ENCODE measurements at places on chromosomes 5 and 9.

DNA sequence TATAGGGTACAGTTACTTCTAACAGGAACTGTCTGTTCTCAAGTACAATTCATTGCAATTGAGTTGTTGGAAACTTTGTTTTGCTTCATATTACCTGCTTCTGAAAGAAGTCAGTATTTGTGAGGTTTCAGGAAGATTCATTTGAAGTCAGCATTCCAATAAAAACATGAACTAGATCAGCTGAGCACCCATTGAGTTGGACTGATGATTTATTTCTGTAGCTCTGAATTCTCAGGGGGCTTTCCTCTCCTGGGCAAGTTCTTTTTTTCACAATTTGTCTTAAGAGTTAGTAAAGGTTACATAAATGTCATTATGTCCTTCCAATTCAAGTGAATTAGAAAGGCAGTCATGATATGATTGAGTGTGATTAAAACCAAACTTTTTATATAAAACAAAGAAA is 16.2 kb upstream of the KIF2A start:
- H3K4me1 ChIP-seq = peaks cover 57% of the 10 kb centered on the region
- no peak for DNase-seq
- no peak overlapping the region for H3K4me3 ChIP-seq
- no peaks in the 10 kb centered on the region for H3K36me3 ChIP-seq

DNA sequence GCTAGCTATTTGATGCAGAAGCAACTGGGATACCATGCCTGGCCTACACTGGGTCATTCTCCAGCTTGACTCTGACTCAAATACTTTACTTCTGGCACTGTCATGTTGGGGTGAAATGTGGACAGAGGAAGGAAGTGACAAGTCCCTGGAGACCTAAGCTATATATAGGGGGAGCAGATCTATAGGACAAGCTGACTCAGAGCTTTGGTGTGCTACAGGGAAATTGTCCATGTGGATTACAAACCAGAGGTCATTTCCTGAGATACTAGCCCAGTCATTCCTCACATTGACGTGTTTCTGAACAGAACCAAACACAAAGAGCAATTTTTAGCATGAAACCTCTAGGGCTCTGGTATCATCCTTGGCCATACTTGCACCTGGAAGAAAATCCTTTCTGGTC is 531.6 kb upstream of the CLINT1 start:
- no peaks in the 10 kb centered on the region for H3K27me3 ChIP-seq
- H3K4me1 ChIP-seq = no peaks in the 10 kb centered on the region
- no peaks in the 10 kb centered on the region for H3K36me3 ChIP-seq
- H3K4me3 ChIP-seq = no peak overlapping the region
- no peak for DNase-seq

GRCh38 chr9:4214486-4214885 is 85.4 kb downstream of the GLIS3 start:
- no peak overlapping the region for H3K4me3 ChIP-seq
- H3K4me1 ChIP-seq = no peaks in the 10 kb centered on the region
- DNase-seq = no peak
- peaks cover 4% of the 10 kb centered on the region for H3K36me3 ChIP-seq
- H3K27me3 ChIP-seq = peaks cover 17% of the 10 kb centered on the region

DNA sequence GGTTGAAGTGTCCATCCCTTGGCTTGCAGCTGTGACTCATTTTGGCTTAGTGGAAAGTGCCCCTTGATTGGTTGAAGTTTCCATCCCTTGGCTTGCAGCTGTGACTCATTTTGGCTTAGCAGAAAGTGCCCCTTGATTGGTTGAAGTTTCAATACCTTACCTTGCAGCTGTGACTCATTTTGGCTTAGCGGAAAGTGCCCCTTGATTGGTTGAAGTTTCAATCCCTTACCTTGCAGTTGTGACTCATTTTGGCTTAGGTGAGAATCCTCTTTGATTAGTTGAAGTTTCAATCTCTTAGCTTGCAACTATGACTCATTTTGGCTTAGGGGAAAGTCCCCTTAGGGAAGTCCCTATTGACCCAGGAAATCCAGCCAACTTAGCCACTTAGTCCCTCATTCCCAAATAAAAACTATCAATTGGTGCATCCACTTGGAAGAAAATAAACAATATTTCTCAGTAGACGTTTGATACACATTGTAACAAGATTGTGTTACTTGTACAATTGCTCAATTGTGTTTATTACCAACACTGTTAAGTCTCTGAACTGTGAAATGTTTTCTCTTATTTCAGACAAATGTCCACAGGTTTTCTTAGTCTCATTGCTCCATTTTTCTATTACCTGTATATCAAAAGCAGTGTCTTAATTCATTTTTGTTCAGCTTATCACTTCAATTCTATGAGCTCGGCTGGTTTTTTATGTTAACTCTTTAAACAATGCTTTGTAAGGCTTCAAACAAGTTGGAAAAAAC is 2308.8 kb upstream of the ACO1 start:
- H3K27ac ChIP-seq = no peak overlapping the region
- DNase-seq = no peak
- H3K36me3 ChIP-seq = peaks cover 3% of the 10 kb centered on the region
- no peak overlapping the region for H3K4me3 ChIP-seq

GRCh38 chr5:36373527-36374086 is 71.9 kb upstream of the RANBP3L start:
- no peaks in the 10 kb centered on the region for H3K4me1 ChIP-seq
- H3K27ac ChIP-seq = no peak overlapping the region
- DNase-seq = no peak
- no peak overlapping the region for H3K4me3 ChIP-seq
- peaks cover 11% of the 10 kb centered on the region for H3K27me3 ChIP-seq
- H3K36me3 ChIP-seq = no peaks in the 10 kb centered on the region

DNA sequence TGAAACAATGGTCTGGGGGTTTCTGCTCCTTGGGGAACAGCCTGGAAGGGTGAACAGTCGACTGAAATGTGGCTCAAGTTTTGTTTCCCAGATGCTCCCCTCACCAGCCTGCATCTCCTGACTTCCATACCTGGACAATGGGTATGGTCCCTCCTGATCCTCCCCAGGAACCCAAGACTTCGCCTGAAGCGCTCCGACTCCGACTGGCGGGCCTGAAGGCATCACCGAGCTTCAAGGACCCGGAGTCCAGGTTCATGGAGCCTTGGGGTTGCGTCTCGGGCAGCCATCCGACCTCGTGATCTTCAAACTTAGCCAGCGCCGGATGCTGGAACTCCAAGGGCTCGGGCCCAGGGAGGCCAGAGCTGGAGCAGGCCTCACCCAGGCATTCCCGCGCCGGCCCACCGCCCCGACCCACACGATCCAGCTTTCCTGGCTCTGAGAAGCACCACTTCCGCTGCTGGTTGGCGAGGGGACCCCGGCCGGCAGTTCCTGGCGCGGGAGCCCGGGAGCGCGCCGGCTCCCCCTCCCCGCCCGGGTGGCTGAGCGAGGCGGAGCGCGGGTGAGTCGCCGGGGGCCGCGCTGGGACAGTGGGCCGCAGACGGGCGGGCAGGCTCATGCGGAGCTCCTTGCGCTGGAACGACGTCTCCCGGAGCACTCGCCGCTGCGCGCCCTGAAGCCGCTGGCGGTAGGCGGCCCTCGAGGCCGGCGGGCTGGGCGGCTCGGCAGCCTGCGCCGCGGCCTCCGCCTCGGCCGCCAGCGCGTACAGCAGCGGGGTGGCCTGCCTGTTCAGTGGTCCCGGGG is 5.2 kb downstream of the SHROOM1 start:
- H3K27me3 ChIP-seq = peaks cover 77% of the 10 kb centered on the region
- peaks cover 3% of the 10 kb centered on the region for H3K36me3 ChIP-seq
- H3K27ac ChIP-seq = no peak overlapping the region
- H3K4me3 ChIP-seq = no peak overlapping the region
- peaks cover 10% of the 10 kb centered on the region for H3K4me1 ChIP-seq

DNA sequence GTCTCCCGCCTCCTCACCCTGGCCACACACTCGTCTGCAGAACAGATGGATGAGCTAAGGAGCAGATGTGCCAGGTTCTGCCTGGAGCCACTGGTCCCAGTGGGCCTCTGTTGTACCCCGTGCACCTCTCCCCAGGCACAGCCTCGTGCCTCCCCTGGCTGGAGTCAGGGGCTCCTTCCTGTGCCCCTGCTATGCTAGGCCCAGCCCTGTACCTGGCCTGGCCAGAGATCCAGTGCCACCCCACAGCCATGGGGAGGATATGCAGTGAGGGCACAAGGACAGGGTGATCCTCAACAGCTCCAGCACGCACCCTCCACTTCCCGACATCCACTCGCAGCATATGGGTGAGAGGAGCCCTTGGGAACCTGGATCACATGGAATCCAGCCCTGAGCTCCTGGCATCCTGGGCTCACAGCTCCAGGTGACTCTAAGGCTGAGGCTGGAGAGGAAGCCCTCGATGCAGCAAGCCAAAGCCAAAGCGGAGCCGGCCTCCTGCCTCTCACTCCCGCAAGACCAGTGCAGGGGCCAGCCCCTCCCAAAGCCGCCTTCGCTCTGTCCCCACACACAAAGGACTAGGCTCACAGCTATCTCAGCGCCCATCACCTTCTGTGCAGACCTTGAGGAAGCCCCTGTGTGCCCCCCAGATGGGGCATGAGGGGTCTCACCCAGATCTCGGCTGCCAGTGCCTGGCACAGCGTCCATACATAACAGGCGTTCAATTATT is 23.7 kb upstream of the ADAMTS2 start:
- no peaks in the 10 kb centered on the region for H3K4me1 ChIP-seq
- no peak overlapping the region for H3K4me3 ChIP-seq
- no peaks in the 10 kb centered on the region for H3K36me3 ChIP-seq
- no peak overlapping the region for H3K27ac ChIP-seq
- H3K27me3 ChIP-seq = peaks cover 49% of the 10 kb centered on the region

DNA sequence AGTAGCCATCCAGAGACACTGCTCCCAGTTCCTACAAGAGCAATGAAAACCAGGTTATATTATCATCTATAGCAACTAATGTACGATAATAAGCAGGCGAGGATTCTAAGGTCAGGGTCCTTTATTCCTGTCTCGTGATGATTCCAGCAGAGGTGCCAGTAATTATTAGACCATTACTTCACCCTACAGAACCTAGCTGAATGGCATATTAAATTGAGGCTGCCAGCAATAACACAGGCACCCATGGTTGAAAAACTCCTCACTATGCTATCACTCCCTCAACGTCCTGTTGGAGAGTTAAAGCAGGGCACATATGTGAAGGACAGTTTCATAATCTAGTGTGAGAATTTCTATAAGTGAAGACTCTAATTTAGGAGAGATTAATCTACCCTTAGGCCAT is 29.7 kb downstream of the DCAF12 start:
- no peaks in the 10 kb centered on the region for H3K4me1 ChIP-seq
- DNase-seq = no peak
- no peaks in the 10 kb centered on the region for H3K27me3 ChIP-seq
- H3K27ac ChIP-seq = peak overlapping the region; percentile 49
- peaks cover 86% of the 10 kb centered on the region for H3K36me3 ChIP-seq
- H3K4me3 ChIP-seq = no peak overlapping the region

DNA sequence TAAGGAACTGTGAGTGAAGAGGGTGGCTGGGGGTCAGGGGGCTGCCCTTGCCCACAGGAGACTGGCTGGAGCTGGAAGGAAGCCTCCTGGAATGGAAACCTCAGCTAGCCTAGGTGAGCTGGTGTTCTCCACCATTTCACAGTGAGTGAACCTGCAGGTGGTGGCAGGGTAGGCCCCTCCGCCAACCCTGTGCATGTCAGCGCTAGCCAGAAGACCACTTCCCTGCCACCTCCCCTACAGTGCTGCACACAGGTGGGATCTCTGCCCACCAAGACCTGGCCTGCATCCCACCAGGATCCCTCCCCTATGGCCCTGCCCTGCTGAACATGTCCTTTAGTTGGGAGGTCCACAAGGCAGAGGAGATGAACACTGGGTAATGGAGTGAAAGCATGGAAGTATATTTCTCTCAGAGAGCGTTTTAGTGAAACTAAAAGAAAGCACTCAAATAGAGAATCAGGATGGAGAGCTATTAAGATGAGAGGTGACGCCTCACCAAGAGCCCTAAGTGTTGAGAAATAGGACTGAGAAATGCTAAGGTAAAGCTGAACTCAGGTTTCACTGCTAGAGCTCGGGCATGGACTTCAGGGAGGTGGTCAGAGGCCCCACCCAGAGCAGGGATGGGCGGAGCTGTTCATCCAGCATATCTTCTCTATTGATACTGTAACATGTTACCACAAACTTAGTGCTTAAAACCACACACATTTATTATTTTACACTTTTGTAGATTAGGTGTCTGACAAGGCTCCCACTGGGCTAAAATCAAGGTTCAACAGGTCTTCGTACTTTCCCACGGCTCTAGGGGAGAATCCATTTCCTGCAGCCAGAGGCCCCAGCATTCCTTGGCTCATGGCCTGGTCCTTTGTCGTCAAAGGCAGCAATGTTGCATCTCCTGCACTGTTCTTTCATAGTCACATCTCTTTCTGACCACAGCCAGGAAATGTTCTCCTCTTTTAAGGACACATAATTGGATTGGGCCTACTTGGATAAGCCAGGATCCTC is 83.2 kb downstream of the DIRAS2 start:
- H3K36me3 ChIP-seq = no peaks in the 10 kb centered on the region
- no peak overlapping the region for H3K4me3 ChIP-seq
- peaks cover 6% of the 10 kb centered on the region for H3K27me3 ChIP-seq
- H3K27ac ChIP-seq = no peak overlapping the region
- no peaks in the 10 kb centered on the region for H3K4me1 ChIP-seq
- DNase-seq = no peak

- H3K4me1 ChIP-seq = peaks cover 7% of the 10 kb centered on the region
- DNase-seq = no peak
- no peak overlapping the region for H3K4me3 ChIP-seq
- no peaks in the 10 kb centered on the region for H3K27me3 ChIP-seq
Observed at GRCh38 chr5:113047234-113047633, 70.6 kb downstream of the DCP2 start.

- H3K36me3 ChIP-seq = peaks cover 10% of the 10 kb centered on the region
- H3K4me3 ChIP-seq = no peak overlapping the region
- H3K27ac ChIP-seq = no peak overlapping the region
- no peaks in the 10 kb centered on the region for H3K27me3 ChIP-seq
Observed at GRCh38 chr5:88279584-88279983, 10.9 kb upstream of the TMEM161B start.

GRCh38 chr5:112253478-112254250 is 165.4 kb downstream of the EPB41L4A start:
- H3K27me3 ChIP-seq = peaks cover 10% of the 10 kb centered on the region
- H3K36me3 ChIP-seq = no peaks in the 10 kb centered on the region
- no peak for DNase-seq
- no peaks in the 10 kb centered on the region for H3K4me1 ChIP-seq

DNA sequence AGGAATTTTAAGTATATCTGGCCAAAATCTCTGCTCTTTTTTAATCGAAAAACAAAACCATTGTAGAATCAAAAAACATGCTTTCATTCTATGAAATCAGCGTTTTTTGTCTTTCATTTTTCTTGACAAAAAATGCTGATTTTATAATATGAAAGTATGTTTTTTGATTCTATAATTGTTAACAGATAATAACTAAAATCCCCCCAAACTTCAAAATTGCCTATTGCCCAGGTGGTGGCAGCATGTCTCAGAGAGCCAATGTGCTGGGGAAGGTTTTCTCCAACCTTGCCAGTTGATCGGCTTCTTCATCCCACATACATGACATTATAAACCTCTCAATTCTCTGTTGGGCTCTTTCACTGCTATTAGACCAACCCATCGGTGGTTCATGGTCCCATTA is 5.1 kb upstream of the SMIM15 start:
- H3K36me3 ChIP-seq = peaks cover 5% of the 10 kb centered on the region
- H3K4me3 ChIP-seq = no peak overlapping the region
- H3K4me1 ChIP-seq = no peaks in the 10 kb centered on the region
- H3K27ac ChIP-seq = peak overlapping the region; percentile 18
- no peak for DNase-seq
- no peaks in the 10 kb centered on the region for H3K27me3 ChIP-seq

Data from effector memory CD8-positive, alpha-beta T cell (primary cell).